WTC11 (cell line): ENCODE measurements at places on chromosomes 13 and 19. TPM values are rescaled to one million over a fixed set of nuclear protein-coding genes. Genes with fewer than 3 reads are reported as not detected.

DHRS12 gene
- 10.2 to 14.8 TPM (median 12.9 TPM) in 3 replicates for total RNA-seq

SULT2A1 gene
- 0.18 to 0.32 TPM (median 0.31 TPM) in 3 replicates for total RNA-seq

TIMM29 gene
- total RNA-seq = 30.0 to 33.8 TPM (median 32.0 TPM) in 3 replicates

FUT2 gene
- total RNA-seq = 5.9 to 6.8 TPM (median 6.5 TPM) in 3 replicates

PSG11 gene
- not detected in 3 replicates for total RNA-seq

FFAR2 gene
- total RNA-seq = not detected in 3 replicates

LRCH1 gene
- total RNA-seq = 9.2 to 11.8 TPM (median 9.7 TPM) in 3 replicates

- no peak for DNase-seq
These were observed 350.8 kb downstream of the MYO16 start for GRCh38 chr13:108980237-108980636.

DNA sequence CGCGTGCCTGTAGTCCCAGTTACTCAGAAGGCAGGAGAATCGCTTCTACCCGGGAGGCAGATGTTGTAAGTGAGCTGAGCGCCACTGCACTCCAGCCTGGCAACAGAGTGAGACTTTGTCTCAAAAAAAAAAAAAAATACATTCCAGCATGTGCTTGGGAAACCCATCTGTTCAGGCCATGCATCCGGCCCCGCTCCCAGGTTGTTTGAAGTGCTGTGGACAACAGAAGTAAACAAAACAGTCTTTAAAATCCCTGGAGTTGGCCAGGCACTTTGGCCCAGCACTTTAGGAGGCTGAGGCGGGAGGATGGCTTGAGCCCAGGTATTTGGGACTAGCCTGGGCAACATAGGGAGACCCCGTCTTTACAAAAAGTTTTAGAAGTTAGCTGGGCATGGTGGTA, 3.2 kb upstream of the PTPRS start:
- no peak for DNase-seq

DNA sequence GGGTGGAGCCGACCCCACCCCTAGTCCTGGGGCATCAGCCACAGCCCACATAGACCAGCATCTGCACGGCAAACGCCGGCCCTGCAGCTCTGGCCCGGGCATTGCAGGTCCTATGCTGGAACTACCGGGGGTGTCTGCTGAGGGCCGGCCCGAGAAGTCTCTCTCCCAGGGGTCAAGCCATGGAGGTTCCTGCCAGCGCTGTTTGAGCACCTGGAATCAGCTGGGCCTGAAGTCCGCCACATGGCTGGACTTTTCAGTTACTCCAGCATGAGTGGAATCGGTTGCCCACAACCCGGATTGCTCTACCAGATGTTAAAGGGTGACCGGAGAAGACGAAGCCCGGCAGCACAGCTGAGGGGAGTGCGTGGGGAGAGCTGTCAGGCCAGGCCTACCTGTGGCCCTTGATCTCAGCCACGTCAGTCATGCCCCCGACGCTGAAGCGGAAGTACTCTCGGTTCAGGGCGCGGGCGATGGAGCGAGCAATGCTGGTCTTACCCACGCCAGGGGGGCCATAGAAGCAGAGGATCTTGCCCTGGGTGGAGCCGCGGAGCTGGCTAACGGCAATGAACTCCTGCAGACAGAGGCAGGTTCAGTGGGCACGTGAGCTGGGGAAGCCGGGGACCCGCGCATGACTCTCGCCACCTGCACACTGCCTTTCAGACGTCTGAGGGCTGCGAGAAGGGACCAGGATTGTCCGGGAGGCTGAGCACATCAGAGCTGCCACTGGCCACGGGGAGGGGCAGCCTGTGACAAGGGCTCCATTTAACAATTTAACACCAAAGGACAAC, 8.7 kb downstream of the RPL36 start:
- no peak for DNase-seq

GRCh38 chr13:100454876-100455275, 133.7 kb downstream of the GGACT start:
- DNase-seq = no peak

- DNase-seq = no peak
These were observed at the start of gene NFIC for GRCh38 chr19:3365836-3366752. Gene NFIC (plus strand): TSS chr19:3366583. CDS start chr19:3366637, 54 bp downstream.

DNA sequence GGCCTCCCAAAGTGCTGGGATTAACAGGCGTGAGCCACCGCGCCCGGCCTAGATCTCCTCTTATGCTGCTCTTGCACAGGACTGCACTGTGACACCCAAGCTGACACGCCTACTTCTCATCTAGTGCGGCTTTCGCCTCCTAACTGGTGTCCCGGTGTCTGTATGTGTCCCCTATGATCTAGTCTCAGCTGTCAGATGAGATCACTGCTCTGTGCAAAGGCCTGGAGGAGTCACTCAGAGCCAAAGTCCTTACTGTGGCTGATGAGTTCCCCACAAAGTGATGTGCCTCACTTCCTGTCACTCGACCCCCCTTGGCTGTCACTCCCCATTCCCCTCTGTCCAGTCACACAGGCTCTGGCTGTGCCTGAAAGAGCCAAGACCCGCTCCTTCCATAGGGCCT, 2.5 kb downstream of the ZNF556 start:
- DNase-seq = no peak

GRCh38 chr19:42465827-42466280, 23.1 kb upstream of the CXCL17 start:
- no peak for DNase-seq

DNA sequence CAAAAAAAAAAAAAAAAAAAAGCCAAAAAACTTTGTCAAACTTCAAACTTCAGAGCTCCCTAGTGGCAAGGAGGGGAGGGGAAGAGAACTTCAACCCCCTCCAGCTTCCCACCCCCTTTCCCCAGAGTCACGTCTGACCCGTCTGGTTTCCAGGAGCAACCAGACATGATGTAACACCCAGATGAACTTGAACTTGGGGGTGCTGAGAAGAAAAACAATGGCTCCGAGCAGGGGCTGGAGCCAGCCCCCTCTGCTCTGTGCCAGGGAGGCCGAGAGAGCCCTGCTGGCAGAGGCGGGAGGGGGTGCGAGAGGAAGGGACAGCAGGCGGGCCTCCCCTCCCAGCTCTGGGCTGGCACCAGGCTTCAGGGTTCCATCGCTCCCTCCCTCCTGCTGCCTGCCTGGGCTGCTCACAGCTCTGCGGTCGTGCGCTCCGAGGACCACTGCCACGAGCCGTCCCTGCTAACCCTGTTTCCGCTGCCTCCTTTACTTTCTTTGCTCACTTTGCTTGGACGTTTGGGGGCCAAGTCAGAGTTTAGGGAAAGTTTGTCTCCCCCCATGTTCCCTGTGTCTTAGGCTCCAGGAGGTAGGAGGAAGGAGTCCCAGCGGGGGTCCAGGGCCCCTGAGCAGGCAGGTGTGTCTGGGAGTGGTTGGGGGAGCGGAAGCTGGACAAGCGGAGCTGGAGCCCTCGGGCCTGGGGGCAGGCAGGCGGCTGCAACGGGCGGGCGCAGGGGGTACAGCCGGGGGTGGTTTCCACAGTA, 11.1 kb downstream of the LYL1 start:
- DNase-seq = peak; percentile 55

DNA sequence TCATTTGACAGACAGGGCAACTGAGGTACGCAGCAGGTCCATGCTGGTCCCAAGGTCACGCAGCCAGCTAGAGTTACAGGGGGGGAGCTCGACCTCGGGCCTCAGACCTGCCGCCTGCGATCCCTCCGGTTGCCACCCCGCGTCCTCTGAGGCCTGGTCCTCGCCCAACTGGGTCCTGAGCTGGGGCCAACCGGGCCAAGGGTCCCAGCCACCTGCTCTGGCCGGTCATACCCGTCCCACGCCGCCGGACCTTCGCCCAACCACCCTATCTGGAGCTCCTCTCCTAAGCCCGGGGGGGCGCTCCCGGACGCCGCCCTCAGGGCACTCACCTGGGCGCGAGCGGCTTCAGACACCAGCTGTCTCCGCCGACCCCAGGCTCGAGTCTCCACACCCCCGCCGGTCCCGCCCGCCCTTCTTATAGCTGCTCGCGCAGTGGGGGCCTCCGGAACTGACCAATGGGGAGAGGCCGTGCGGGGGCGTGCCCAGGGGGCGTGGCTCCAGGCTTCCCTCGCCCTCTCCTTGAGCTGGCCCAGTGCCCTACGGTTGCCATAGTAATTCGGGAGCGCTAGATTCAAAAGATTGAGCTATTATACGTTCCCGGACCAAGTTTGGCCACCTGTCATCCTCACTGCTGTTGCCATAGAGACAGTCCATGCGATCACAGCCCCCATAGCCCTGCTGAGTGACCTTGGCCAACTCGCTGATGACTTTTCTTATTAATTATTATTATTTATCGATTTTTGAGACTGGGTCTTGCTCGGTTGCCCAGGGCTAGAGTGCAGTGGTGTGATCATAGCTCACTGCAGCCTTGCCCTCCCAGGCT, at the start of gene PLIN5:
Gene PLIN5 (minus strand): TSS at position 389 of the 823 bp plus-strand sequence. CDS start 1,150 bp downstream, outside the sequence.
- DNase-seq = peak; percentile 97

- no peak for DNase-seq
These were observed 42.7 kb downstream of the ADPRHL1 start for GRCh38 chr13:113410472-113411201.

DNA sequence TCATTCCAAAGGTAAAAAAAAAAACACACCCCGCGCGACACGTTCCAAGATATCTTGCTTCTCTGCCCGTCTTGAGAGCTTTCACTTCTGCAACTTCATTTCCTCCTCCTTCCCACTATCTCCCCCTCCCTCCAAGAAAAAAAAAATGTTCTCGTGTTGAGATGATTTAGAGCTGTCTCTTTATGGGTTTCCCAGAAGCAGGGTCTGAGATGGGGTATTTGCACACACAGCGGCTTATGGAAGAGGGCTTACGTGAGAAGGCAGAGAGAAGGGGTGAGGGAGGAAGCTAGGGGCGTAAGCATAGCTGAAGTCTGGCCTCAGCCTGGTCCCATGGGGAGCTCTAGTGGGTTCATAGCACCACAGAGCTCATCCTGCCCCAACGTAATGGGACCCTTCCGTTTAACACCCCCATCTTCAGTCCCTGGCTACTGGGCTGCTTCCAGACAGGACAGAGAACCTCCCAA, 31.3 kb upstream of the USE1 start:
- DNase-seq = no peak

DNA sequence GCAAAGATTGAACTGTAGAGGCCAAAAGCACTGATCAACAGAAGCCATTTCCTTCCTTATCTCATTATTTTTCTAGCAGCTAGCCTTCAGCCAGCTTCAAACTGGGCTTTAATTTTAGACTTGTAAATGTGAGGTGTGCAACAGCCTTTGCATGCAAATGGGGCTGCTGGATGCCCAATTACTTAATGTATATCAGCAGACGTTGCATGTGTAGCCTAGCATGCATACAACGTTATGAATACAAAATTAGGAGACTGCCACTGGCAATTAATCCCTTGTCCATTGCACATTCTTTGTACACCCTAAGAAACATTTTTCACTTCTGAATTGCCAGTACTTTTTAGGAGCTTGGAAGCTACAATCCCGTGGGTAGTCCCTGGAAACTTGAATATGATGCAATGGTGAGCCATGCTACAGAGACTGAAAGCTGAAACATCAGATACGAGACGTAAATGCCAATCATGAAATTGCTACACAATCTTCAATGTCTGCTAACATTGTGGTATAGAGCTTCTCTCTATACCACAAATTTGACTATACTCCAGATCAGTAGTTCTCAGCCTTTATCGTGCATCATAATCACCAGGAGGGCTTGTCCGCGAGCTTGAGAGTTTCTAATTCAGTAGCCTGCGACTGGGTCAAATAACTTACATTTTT, 20.2 kb downstream of the EPSTI1 start:
- no peak for DNase-seq

GRCh38 chr19:50334741-50335421, 5.7 kb upstream of the KCNC3 start:
- DNase-seq = no peak

- DNase-seq = no peak
These were observed 53.3 kb downstream of the NHLRC3 start for GRCh38 chr13:39091586-39091985.

DNA sequence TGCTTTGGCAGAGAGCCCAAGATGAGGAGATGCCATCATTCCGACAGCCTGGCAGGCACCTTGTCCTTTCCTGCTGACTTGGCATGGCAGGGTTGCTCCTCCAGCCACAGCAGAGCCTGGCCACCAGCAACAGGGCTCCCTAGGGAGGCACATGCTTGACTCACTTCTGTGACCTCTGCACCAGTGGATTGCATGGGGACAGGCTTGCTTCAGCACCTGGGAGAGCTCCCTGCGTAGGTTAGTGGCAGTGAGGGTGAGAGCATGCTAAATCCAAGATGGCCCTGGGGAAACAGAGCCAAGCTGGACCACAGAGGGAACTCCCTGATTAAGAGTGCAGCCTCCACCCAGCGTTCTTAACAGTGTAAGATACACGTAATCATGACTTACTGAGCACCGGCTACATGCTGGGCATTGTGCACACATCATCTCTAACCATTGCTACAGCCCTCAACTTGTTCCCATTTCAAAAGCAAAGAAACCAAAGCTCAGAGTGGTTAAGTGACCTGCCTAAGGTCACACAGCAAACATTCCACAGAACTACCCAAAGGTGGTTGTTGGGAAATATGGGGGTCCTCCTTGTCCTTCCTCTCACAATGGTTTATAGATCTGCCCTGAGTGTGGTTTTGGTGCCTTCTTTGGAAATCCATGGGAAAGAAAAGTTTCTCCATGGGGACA, 116.6 kb upstream of the UQCRFS1 start:
- peak; percentile 72 for DNase-seq

GRCh38 chr13:113852536-113853517, 11.0 kb downstream of the GAS6 start:
- no peak for DNase-seq

GRCh38 chr13:32278426-32278825, 36.7 kb downstream of the ZAR1L start:
- DNase-seq = no peak

- no peak for DNase-seq
These were observed 40.5 kb downstream of the DZIP1 start for GRCh38 chr13:95603887-95604555.

DNA sequence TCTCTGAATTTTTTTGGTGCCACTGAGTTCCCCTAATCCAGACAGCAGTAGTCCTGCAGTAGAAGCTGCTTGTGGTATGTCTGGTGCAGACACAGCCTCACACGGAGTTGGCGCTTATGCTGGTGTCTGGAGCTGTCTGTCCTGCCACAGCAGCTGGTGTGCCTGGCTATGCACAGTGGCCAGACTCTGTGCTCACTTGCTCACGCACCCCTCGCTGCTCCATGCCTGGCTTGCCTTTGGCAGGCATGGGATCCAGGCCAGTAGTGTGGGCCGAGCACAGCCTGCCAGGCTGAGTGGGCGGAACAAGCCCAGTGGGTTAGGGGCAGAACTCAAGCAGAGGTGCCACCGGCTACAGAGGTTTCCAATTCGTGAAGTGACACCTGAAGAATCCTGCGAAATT, 845.9 kb upstream of the PCDH9 start:
- DNase-seq = no peak
